CD8-positive, alpha-beta T cell (primary cell): ENCODE measurements at places on chromosomes 6 and 20.

GRCh38 chr20:62891111-62891510 lies 29.5 kb upstream of the TCFL5 start:
- no peak for DNase-seq

DNA sequence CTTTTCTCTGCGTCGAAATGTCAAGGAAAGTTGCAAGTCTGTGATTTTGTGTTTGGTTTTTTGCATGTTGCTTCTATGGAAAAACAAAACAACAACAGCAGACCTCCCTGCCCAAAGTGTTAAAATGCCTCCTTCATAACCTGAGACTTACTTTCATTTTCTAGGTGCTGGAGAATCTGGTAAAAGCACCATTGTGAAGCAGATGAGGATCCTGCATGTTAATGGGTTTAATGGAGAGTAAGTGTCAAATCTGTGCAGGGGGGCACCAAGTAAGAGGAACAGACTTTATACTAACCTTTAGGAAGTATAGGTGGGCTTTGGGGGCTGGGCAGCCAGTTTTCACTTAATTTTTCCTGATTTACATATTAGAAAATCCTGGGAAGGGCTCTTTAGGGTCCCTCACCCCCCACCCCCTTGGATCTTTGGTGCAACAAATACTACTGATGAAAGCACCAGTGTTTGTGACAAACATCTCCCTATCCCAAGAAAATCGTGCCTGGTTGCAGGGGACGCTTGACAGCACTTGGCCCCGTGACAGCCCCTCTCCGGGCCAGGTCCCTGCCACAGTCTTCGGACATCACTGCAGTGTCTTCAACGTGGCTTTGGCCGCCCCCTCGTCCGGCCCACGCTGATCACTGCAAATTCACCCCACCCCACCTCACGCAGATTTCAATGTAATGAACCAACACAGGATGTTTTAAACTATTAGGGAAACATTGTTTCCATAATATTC lies 43.1 kb downstream of the GNAS start:
- no peak for DNase-seq

DNA sequence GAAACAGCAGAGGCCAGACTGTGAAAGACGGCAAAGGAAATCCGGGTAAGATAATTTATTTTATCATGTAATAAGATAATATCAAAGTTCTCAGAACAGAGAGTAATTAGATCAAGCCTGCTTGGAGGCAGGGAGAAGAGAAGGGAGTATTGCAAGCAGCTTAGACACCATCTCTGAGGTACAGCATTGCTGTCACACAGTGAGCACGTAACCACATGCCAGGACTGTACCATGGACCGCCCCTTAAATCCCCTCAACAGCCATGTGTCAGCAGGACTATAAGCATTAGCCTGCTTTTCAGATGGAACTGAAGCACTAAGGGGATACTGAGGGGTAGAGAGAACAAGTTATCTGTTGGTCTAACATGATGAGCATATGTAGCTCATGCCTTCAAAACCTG lies 141.5 kb downstream of the C6orf118 start:
- no peak for DNase-seq

- DNase-seq, result no peak
Measured at GRCh38 chr6:147691446-147691845, 183.0 kb downstream of the SAMD5 start.

DNA sequence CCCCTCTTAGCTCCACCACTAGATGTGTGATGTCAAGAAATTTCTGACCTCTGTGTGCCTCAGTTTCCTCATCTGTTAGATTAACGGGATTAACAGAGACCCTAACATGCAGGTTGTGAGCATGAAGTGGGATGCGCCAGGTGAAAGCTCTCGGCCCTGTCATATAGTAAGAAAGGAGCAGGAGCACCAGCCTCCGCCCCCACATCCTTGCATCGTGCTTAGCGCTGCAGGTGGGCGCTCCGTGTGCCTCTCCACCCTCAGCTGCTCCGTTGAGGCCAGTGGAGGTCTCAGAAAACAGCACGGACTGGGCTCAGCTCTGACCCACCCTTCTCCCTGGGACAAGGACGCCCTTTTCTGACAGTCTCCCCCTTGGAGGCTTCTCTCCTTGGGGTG lies 63.4 kb downstream of the TCP11 start:
- no peak for DNase-seq

DNA sequence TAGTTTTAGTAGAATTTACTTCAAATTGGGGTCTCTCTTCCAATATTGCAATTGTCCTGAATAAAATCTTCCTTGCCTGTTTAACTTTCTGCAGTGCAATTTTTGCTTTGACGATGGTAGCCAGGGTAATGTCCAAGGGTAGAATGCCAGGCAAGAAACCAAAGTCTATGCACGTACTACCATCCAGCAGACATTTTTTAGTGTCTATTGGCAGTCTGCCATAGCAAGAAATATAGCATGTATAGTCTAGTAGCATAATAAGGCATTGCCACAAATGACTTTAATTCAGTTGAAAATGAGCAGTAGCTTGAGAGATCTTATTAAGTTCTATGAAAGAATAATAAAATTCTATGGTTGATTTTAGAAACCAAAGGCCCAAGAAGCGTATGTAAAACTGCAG lies 62.3 kb upstream of the KCNQ5 start:
- no peak for DNase-seq

GRCh38 chr6:154276810-154277628 lies 79.6 kb downstream of the IPCEF1 start:
- DNase-seq, result no peak

GRCh38 chr6:65468307-65468706 lies 238.7 kb downstream of the EYS start:
- DNase-seq, result no peak

DNA sequence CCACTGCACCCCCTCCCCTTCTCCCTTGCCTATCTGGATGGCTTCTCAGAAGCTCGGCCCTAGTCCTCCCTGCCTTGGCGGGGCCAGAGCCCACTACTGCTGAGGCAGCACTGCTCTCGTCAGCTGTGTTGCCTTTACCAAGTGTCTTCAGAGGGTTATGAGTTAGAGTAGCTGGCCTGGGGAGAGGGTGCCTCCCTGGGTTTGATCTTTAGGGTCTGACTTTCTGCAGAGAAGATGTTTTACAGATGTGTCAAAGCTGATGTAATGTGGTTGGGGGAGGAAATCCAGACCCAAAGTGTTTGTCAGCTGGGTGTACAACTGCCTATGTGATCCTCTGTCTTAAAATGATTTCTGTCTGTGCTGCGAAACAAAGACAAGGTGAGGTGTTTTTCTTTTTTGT lies 30.4 kb upstream of the PI16 start:
- DNase-seq, result peak; percentile 43

- DNase-seq, result no peak
Measured at GRCh38 chr6:134351615-134352474, 33.9 kb upstream of the SGK1 start.

DNA sequence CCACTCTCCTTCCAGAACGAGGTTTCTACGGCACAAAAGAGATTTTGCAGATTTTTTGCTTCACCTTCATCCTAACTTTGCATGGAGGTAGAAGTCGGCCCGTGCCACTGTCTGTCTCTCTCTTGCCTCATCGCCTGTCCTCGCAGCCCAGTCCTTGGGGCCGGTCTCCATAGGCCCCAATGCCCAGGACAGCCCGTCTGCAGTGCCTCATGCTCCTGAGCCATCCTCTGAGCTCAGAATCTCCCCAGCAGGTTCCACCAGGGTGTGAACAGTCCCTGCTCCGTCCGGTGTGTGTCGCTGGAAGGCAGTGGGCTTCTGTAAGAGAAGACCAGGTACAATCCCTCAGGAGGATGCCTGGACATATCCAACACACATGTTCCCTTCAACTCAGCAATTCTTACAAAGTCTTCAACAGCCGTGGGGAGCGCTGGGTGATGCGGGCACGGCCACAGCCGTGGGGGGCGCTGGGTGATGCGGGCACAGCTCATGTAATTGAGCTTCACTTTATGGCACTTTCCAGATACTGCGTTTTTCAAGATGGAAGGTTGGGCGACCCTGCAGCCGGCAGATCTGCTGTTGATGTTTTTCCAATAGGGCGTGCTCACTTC lies 231.9 kb downstream of the DLL1 start:
- DNase-seq, result no peak

- no peak for DNase-seq
Measured at GRCh38 chr20:10185741-10186558, 32.7 kb upstream of the SNAP25 start.

DNA sequence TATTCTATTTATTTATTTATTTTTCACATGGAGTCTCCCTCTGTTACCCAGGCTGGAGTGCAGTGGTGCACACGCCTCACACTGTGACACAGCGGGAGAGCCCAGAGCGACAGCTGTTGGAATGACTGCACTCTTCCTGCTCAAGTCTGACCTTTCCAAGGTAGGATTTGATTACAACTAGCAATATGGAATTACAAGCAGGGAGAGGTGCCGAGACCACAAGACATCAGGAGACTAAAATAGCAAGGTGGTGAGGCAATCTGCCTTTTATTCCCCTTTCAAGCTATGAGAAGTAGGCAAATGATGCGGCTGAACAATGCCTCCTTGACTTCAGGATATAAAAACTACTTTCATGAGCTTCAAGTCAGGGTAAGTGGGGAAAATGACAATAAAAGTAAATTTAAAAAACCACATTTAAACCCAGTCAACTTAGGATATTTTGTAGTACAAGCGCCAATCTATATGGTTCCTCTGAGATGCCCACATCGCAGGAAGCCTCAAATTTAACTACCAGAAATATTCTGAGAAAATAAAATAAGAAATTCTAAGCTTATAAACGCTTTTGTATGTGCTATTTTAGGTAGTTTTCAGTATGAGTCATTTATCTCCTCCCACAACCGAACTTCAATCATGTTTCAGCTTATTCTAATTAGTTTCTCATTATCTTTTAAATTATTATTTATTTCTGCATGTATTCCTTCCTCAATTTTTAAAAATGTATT lies 146.9 kb upstream of the SGK1 start:
- no peak for DNase-seq

DNA sequence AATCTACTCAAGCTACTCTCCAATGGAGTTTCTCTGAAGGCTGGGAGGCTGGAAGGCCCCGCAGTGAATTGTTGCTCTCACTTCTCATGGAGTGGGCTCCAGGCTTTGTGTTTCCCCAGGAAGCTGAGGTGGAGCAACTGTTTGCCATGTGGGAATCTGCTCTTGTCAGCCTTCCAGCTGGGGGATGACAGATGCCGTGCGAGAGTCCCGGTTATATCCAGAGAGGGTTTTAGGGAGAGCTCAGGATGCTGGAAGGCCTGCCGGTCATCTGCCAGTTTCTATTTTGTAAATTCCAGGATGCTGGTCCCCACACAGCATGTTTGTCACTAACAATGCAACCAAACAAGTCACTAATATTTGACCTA lies 98.2 kb upstream of the NAA20 start:
- DNase-seq, result no peak
